Fibroblast of skin of right quadriceps (primary cell): ENCODE measurements at places on chromosomes 11 and 22.

- peak; percentile 18 for DNase-seq
These were observed 566 bp downstream of the DDB1 start for GRCh38 chr11:61332281-61332796.

DNA sequence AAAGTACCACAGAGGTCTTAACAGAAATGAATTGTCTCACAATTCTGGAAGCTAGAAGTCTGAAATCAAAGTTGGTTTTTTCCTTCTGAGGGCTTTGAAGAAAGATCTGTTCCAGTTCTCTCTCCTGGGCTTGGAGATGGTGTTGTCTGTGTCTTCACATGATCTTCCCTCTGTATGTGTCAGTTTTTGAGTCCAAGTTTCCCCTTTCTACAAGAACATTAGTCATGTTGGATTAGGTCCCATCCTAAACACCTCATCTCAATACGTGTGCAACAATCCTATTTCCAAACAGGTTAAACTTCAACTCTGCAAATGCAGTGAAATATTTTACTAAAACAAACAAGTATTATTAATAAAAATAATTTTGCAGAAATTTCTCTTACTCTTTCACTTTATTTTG is 3.1 kb upstream of the PTS start:
- DNase-seq, result no peak

DNA sequence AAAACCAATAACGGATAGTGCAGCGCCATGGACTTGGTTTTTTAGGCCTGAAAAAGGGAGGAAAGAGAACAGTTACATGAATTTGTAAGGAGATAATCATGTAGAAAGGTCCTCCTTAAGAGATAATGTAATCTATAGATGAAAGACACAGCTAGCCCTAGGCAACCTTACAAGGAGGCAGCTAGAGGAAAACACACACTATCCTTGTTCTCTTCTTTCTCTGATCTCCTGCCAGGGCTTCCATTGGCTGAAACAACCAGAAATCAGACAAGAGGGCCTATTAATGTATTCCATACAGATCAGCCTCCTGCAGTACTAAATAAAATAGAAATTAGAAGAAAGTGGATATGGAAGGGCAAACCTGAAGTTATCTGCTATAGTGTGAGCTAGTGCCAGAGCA is 53.0 kb downstream of the KCNA4 start:
- no peak for DNase-seq

- DNase-seq, result peak; percentile 52
These were observed 1.1 kb downstream of the HMGXB4 start for GRCh38 chr22:35258191-35258988.

DNA sequence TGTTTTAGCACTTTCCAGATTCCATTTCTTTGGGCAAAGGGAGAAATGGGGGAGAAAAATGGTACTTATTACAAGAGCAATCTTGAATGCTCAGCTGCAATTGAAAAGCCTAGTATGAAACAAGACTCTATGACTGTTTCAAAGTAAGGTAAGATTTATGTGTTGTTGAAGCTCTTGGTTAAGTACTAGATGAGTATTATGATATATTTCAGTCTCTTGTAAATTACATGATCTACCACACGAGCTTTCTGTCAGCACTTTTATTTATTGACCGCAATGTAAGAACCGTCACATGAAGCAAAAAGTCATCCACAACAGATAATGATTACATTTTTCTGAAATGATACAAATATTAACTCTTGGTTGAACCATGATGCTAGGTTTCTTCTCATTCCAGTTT is 906.7 kb upstream of the CHORDC1 start:
- DNase-seq, result peak; percentile 53

DNA sequence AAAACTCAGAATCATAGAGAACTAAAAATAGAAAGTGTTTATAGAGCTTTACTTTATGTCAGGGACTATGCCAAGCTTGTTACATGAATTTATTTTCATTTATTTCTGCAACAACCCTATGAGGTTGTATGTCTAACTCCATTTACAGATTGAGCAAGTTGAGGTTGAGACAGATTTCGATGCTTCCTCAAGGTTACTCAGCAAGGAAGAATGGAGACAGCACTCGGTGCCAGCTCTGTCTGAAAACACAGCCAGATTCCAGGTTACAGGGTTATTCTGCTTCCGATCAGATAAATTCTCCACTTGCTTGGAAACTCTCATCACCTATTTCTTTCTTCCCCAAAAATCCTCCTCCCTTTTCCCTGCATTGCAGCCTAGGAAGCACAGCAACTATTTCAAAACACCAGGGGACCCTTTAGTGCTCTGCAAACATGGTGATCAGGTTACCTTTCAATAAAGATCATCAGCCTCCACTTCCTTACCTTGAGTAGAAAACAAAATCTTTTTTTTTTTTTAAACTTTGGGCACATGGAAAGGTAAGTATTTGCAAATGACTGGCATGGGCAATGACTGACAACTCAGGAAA is 7.0 kb downstream of the MMP3 start:
- DNase-seq, result peak; percentile 86

- peak; percentile 71 for DNase-seq
These were observed 18.1 kb upstream of the LINC01488 start for GRCh38 chr11:69463181-69463994.

- DNase-seq, result no peak
These were observed 378.7 kb upstream of the ANO5 start for GRCh38 chr11:21814169-21814568.

DNA sequence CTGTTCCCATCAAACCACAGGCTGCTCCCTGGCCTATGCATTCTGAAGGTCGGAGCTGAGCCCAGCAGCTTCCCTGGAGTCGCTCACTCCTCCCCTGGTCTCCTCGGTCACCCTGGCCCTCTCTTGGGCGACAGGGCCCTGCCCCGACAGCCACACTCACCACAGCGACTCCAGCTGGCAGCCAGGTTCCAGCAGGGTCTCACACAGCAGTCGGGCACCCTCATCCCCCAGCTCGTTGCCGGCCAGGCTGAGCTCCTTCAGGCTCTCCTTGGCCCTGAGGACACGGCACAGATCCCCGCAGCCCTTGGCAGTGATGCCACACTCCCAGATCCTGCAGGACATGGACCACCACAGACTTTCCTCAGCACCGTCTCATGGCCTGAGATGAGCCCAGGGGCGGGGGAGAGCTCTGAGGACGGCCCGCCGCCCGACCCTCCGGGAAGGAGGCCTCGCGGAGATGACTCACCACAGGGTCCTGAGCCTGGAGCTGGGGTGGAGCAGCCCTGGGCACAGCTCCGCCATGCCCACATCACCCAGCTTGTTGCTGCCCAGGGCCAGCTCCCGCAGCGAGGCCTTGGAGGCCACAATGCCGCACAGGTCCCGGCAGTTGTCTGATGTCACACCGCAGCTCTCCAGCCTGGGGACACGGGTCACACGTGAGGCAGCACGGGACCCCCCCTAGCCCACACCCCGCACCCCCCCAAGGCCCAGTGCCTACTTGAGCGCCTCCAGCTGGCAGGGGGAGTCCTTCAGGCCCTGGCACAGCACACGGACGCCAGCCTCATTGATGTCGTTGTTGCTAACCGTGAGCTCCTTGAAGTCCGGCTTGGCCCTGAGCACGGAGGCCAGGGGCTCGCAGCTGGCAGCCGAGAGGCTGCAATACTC is 8.5 kb downstream of the RNH1 start:
- no peak for DNase-seq

GRCh38 chr11:1565904-1566247 is 6.2 kb downstream of the DUSP8 start:
- no peak for DNase-seq

DNA sequence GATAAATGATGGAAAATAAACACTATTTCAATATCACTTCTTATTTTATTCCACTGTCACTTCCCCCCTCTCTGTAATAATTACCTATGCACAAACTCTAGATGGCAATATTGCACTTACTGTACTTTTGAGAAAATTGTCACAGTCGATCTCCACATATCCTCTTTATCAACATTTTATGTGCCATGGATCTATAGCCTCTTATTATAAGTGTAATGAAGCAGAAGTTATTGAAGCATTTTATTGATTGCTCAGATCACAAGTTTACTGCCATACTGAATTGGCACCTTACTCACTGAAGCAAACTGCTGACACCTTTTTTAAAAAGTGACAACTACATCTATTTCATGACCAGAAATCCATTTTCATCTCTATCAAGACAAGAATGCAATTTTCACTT is 133.4 kb downstream of the DCDC1 start:
- DNase-seq, result peak; percentile 8

GRCh38 chr22:25048659-25049647 is 96.4 kb downstream of the KIAA1671 start:
- DNase-seq, result peak; percentile 31

DNA sequence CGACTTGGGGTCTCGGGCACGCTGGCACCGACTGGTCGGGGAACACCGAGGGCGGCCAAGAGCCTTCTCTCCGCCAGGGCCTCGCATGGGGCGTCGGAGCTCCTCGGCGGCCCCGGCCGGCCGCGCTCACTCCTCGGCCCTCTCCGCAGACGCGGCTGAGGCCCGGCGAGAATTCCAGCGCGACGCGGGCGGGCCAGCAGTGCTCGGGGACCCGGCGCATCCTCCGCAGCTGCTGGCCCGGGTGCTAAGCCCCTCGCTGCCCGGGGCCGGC is 5.6 kb downstream of the TBX1 start:
- no peak for DNase-seq

GRCh38 chr22:47240116-47240515 is 477.7 kb downstream of the TBC1D22A start:
- DNase-seq, result no peak

DNA sequence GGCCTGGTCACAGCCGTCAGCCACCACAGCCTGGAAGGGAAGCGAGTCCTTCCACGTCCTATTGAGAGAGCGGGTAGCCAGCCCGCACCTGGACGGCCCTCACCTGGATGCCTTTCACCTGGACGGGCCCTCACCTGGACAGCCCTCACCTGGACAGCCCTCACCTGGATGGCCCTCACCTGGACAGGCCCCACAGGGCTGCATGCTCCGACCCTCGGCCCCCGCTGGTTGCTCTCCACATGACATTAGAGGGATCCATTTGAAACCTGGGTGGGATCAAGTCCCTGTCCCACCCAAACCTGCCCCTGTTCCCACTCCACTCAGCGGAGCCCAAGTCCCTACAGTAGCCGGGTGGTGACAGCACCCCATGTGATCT is 3.7 kb downstream of the C1QTNF6 start:
- DNase-seq, result no peak

DNA sequence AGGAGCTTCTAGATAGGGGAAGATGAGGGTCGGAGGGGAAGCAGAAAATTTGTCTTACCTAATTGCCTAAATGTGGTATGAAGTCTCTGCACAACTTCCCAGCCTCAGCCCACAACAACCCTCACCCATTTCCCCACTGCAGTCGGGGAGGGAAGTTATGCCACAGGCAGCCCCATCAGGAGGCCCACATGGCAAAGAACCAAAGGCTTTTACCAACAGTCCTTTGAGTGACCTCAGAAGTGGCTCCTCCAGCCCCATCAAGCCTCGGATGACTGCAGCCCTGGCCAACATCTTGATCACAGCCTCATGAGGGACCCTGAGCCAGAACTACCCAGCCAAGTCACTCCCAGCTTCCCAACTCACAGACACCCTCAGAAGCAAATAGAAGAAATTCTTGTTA is 54.8 kb downstream of the CHST1 start:
- no peak for DNase-seq
